A172 (cell line): ENCODE measurements at places on chromosomes 4 and X.

DNA sequence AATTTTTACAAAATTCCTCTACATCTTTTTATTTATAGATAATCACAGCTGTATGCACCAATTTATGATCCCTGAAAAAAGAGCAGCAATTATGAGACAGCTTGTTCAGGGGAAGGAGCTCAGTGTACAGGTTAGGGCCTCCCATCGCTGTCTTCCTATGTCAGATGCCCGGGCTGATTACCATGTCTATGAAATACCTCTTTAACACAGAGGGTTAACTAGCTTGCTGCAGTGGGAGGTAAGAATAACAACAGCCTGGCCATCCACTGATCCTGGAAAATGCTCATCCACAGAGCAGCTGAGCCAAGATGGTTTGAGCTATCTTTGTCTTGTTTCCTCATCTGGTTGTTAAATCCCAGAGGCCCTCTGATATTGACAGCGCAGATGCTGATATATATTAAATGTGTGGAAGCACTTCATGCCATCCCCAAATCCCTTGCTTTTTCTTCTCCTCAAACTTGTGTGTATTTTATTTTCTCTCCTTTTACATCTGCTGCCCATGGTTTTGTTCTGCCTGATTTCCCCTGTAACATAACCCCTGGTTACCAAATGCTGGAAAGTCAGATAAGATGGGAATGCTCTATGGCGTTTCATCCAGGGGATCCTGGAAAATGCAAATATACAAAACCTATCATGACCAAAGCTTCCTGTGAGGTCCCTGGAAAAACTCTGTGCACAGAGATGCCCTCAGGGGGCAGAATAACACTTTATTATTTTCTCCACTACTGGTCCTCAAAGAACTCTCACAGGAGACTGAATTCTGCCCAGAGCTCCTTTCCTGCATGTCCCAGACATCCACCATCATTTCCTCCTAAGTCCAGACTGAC lies 85.8 kb upstream of the PUDP start:
- no peak for DNase-seq

GRCh38 chr4:150962245-150962644 lies 52.8 kb downstream of the LRBA start:
- DNase-seq, result peak; percentile 6

- DNase-seq, result no peak
Measured at GRCh38 chr4:29900336-29900735, 819.8 kb upstream of the PCDH7 start.

DNA sequence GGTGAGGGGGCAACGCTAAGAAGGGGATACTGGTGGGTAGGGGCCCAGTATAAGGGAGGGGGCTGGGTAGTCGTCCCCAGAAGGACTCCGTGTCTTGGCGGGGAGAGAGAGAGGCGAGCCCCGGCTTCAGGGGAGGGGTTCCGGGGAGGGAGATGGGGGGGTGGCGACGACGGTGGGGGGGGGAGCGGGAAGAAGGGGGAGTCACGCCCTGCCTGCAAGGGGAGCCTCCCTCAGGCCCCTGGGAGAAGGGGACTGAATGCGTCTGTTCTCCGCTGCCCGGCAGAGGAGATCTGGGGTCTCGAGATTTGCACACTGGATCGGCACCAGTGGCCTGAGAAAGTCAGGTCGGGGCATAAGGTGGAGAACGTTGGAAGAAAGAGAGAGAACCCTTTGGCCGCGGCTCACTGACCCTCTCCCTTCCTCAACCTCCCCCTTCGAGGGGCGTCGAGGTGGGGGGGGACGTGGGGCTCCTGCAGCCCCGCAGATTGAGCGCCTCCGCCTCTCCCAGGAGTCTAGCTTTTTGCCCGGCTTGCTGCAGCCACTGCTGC lies 609 bp upstream of the BCORL1 start:
- DNase-seq, result no peak

DNA sequence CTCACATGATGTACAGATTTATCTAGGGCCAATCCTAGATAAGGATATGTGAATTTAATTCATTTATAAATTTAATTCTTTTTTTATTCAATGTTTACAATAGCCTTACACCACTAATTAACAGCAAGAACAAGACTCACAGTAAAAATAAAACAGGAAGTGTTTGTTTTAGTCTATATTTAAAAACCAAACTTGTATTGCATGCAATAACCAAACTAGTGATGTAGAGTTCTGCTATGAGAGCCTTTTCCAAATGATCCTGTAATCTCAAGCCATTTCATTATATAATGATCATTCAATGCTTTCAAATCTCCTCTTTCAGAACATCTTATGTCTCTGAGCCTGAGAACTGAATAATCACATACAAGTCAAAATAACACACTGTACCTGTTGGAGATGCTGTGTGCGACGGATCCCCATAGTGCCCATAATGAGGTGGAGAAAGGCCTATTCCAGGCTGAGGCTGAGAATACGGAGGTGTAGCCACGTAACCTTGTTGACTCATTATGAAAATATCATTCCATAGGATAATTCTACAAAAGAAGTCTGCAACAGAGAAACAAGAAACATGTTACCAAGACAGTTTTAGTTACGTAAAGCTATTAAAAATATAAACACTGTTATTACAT lies 2.6 kb downstream of the SEC24D start:
- DNase-seq, result no peak

DNA sequence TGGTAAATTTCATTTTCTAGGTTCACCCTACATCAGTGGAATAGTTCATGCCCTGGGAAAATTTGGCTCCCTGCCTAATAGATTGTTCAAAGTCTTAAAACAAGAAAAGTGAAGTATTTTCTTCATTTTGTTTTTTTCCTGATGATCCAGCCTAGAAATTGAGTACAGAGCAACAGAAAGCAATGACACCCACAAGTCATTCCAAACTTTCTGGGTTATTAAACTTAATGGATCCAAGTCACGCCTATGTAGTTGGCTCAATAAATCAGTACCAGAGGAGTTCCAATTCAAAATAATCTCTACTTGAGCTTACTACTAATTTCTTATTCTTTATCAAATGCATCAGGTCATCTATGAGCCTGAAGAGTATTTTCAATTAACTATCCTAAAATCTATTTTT lies 937.6 kb upstream of the SLIT2 start:
- DNase-seq, result no peak

- no peak for DNase-seq
Measured at GRCh38 chr4:138052806-138053632, 189.1 kb downstream of the SLC7A11 start.

GRCh38 chr4:124427095-124427767 lies 285.3 kb downstream of the ANKRD50 start:
- no peak for DNase-seq

DNA sequence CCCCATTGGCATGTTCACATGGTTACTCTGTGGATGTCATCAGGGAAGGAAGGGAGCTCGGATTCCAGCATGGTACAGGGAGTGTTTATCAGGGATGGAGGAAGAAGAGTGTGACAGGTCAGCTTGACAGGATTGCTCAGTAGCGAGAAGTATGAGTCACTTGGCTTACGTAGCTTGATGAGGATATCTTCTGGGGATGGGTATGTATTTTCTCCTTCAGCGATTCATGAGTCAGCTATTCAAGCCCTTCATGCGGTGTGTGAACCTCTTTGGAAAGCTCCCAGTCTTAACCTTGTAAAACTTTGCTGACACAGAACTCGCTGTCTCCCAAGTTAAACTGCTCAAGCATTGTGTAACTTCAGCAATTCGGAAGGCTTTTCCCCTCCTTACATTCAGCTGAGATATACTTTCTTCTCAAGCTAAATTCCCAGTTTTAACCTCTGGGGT lies 275.4 kb downstream of the ARHGAP10 start:
- DNase-seq, result peak; percentile 97

- no peak for DNase-seq
Measured at GRCh38 chr4:127737295-127737694, 7.1 kb downstream of the SLC25A31 start.

GRCh38 chr4:74640111-74640903 lies 154.0 kb downstream of the BTC start:
- peak; percentile 38 for DNase-seq
